ENCODE measurements at places on chromosomes 13 and 19. TPM values are rescaled to one million over a fixed set of nuclear protein-coding genes. Genes with fewer than 3 reads are reported as not detected.

- no peak for DNase-seq
Observed at GRCh38 chr13:89514534-89515312, 1832.8 kb upstream of the MIR17HG start.

- DNase-seq: no peak
Observed at GRCh38 chr19:16366433-16367260, 42.0 kb downstream of the KLF2 start.

Gene OLFM2
- total RNA-seq: 12.0 TPM

- DNase-seq: no peak
Observed at GRCh38 chr13:24081387-24081786, 79.1 kb upstream of the SPATA13 start.

DNA sequence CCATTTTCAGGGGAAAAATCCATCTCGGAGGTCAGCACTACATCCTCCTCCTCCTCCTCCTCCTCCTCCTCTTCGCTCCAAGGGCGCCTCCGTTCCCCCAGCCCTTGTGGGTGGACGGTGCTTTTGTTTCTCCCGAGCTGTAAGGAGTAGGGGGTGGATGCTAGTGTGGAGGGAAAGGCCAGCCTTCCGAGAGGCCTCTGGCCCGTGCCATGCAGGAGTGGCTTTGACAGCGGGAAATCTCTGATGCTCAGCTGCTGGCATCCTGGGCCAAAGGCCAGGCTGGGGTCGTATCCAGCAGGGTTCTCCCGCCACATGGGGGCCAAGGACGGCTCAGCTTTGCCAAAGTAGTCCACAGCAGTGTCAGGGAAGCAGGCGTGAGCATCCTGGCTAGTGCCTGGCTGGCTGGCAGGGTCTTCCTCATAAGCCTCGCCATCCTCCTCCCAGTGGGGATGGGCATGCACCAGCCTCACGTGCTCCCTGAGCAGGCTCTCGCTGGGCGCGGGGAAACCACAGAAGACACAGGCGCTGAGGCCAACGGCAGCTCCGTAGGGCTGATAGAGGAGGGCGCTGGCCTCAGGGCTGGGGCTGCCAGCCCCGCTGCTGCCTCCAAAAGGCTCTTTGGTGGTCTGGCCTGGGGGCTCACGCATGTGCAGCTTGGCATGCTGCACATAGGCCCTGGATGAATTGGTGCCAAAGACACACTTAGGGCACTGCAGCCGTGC, 10.5 kb downstream of the WIZ start:
- no peak for DNase-seq

DNA sequence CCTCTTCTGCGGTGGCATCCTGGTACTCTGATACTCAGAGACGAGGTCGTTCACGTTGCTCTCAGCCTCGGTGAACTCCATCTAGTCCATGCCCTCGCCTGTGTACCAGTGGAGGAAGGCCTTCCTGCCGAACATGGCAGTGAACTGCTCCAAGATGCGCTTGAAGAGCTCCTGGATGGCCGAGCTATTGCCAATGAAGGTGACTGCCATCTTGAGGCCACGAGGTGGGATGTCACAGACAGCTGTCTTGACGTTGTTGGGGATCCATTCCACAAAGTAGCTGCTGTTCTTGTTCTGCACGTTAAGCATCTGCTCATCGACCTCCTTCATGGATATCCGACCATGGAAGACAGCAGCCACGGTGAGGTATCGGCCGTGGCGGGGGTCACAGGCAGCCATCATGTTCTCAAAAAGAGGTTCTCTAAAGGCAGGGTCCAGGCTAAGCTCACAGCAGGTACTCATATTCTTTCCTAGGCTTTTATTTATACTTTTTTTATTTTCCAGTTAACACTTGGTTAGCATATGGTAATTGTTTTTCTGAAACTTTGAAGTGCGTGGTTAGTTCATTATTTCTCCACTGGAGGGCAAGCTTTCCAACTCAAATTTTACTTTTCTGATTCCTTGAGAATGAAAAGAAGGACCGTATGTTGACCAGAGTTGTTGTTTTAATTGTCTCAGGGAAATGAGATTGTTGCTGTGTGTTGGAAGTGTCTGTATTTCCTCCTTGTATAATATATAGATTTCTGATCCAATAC, 72.4 kb upstream of the RGCC start:
- DNase-seq: no peak

DNA sequence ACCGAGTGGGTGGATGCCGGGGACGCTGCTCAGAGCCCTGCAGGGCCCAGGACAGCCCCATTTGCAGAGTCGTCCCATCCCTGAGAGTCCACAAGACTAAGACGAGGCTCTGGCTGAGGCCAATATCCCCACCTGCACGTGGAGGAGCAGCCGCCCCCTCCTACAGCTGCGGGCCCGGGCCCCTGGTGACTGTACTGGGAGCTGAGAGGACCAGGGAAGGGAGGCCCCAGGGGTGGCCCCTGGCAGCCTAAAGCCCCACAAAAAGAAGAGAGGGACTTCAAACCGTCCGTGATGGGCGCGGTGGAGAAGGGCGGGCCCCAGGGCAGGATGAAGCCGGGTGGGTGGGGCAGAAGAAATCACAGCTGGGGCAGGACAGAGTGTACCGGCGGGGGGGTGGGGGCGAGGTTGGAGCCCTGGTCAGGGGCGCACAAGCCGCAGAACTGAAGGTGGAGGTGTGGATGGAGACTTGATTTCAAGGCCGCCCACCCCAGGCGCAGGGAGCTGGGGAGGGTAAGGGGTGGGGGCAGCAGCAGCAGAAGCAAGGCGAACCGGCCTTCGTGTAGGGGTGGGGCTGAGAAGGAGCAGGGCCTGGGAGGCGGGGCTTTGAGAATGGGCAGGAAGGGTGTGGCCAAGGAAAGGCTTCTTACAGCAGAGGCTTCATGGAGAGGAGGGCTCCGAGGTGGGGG, 12.9 kb downstream of the CFD start:
- no peak for DNase-seq

DNA sequence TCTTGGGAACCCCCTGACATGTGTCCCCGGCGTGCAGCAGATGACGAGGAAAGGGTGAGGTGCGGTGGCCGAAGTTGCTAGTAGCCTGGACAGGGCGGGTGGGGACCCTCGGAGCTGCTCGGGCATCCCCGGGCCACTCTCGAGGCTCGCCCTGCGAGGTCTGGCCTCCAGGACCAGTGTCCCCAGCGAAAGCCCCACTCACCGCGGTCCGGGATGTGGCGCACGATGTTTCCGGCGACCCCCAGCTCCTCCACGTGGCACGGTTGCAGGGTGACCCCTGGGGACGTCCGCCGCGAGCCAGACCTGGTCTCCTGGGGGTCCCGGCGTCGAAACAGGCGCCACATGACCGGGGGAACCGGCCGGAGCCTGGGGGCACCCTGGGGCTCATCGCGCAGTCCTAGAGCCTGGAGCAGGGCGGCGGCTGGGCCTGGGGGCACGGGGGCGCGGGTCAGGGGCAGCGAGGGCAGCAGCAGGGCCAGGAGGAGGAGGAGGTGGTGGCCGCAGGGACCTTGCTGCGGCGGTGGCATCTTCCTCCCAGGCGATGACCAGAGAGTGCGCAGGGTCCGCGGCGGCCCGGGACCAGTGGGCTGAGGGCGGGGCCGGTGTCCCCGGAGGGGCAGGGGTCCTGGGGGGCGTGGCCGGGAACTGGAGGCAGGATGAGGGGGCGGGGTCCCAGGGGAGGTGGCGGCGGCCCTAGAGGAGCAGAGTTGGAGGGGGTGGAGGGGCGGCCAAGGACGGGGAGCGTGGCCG, 26.0 kb downstream of the CERS1 start:
- no peak for DNase-seq

GRCh38 chr19:30076751-30077670, 135.0 kb downstream of the URI1 start:
- no peak for DNase-seq

DNA sequence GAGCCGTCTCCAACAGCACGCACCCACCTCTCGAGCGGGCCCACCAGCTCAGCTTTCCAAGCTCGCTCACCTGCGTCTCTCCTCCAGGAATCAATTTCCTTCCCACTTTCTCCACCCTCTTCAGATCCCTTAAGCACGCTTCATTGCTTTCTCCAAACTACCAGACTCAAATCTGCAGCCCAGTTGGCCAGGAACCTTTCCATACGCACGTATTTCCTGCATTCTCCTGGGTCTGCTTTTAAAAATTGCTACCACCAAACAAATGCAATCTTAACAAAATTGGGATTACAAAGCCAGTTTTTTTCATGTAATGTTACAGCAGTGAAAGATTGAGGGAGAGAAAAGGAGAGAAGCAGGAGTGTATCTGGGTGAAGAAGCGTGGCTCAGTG, 1.5 kb downstream of the ENOX1 start:
- peak; percentile 5 for DNase-seq

GRCh38 chr19:45020071-45020470, 18.8 kb upstream of the CLASRP start:
- DNase-seq: no peak

DNA sequence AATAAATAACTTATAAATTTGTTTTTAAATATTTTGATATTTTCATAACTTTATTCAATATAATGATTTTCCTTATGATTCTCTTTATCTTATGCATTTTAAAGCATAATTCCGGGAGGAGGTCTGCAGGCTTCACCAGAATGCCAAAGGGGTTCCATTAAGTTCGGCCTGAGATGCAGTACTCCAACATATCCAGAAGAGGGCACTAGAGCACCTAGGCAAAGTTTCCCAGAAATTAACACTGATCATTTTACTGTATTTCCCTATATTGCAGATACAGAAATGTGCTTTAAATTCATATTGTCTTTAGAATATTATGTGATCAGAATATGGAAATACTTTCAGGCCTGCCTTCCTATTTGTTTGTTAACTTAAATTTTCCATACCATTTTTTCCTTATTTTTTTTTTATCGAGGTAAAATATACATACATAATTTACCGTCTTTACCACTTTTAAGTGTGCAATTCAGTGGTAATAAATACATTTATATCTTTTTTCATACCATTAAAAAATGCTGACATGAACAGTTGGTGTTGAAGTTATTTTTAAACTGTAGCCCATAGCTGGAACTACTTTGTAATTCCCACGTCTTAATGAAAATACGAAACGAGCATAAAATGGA, 58.9 kb upstream of the TM9SF2 start:
- peak; percentile 42 for DNase-seq

DNA sequence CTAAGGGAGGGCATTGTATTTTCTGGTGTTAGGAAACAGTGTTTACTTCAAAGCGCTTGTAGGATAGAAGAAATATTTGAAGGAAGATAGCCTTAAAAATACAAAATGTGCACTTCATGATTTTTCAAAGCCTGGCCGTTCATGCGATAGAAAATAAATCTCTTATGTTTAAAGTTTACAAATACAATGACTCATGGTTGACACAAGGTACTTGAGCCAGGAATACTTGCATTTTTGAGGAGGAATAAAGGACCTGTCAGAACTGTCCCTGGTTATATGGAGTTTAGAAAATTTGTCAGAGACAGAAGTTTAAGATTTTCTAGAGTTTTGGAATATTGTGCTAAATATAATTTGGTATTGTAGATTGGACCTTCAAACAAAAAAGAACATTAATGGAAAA, 1223.2 kb upstream of the SLC10A2 start:
- no peak for DNase-seq

GRCh38 chr19:39937787-39938186, 3.4 kb upstream of the FCGBP start:
- no peak for DNase-seq

DNA sequence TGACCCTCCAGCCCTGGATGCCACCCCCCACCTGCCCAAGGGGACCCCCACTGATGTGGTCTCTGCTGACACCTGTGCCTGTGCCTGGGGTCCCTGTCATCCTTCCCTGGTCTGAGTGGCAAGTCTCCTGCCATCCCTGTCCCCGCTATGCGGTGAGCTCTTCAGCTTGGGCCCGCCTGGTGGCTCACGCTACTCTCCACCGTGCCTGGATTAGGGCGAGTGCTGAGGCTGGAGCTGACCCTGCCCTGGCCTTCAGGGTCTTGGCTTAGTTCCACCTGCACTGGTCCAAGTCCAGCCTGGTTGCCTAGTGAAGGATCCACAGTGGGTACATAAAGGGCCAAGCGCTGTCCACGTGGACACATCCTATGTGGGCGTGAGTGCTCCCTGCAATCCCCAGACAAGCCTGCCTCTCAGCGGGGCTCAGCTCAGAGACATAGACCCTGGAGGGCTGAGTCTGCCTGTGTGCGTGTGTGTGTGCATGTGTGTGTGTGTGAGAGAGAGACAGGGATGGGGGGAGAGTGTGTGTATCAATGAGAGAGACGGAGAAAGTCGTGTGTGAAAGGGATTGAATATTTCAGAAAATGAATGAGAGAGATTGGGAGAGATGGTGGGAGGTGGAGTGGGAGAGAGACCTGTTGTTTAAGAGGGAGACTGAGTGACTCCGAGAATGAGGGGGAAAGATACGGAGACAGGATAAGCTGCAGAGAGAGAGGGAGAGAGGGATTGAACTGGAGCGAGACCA, 22.1 kb downstream of the WTIP start:
- no peak for DNase-seq

DNA sequence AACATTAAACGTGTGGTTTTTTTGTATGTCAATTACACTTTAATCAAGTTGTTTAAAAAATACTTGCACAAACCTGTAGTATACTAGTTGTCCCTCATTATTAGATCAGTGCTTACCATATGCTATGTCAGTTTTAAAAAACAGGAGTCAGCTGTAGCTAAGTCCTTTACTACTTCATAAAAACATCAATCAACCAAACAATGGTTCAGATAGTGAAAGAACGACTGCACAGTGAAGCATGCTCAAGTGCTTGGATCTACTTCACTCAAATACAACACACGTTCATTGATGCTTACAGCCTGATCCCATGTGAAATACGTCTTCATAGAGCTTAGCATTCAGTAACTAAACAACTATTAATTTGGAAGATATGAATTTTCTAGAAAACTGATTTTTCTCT, 225.0 kb downstream of the FGF14 start:
- DNase-seq: no peak

Gene ZNF66
- 17.6 TPM for total RNA-seq

Data from endothelial cell (in vitro differentiated cells).